ENCODE measurements at places on chromosomes 4 and X.
A peak's percentile ranks its signal among the peaks of the same experiment; 100 is the strongest.

DNA sequence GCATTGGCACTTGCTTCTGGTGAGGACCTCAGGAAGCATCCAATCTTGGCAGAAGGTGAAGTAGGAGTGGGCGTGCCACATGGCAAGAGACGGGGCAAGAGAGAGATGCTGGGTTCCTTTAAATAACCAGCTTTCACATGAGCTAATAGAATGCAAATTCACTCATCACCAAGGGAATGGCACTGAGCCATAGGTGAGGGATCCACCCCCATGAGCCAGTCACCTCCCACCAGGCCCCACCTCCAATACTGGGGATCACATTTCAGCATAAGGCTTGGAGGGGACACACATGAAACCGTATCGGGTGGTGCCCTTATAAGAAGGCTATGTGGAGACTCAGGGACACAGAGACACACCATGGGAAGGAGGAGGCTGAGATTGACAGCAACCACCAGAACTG, 140.0 kb upstream of the MSX1 start:
- DNase-seq: no peak

DNA sequence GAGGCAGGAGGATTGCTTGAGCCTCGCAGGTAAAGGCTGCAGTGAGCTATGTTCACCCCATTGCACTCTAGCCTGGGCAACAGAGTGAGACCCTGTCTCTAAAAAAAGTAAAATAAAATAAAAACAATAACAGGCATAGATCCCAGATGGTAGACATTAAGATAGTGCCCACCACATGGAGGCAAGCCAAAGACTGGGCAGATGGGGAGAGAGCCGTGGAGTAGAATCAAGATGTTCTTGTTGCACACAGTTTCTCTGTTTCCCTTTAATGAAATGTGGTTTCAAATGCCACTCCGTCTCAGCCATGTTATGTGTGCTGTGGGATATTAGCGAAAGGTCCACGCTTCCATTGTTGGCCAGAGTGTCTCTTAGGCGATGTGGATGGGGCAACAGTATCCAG, 63.8 kb upstream of the TBL1X start:
- no peak for DNase-seq

GRCh38 chrX:43861750-43862149, 20.5 kb downstream of the MAOB start:
- DNase-seq: no peak

GRCh38 chrX:1546691-1547251, 9.8 kb upstream of the P2RY8 start:
- DNase-seq: no peak

DNA sequence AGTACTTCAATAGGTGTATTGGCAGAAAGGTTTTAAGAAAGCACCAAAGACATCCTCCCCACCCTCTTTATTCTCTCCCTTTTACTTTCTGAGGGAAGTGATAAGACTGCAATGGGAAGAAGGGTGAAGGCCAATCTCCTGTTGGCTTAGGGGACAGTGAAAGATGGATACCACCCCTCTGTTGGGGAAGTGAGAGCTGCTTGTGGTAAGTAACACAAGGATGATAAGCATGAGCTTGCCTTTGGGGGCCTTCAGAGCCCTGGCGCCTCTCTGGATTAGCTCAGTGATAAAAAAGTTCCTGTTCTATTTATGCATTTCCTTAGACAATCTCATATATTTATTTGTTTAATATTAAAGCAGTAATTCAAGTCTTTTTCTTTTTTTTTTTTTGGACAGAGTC, 5.2 kb upstream of the KLF8 start:
- no peak for DNase-seq

DNA sequence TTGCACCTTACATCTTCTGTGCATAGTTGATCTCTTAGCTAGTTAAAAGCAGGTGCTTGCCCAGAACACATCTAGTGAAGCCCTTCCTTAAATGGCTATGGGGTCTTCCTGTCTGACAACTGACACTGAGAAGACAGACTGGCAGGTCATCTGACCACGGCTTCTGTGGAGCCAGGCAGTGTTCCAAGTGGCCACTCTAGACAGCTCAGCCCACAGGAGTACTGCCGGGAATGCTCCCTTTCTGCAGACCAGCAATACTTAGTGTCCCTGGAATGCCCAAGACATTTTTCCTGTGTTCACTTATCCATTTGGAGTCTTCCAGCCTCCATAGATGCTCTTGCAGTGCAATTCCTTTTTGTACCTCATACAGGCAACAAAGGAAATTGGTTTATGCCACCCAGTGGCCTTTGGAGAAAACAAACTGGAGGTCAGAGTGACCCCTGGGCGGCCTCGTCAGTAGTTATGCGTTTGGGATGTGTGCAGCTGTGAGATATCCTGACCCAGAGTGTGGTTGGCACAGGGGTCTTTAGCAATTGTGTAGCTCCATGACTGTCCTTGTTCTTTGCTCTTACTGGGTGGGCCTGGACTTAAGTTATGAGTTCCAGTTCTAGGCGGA, 335.5 kb downstream of the ARHGAP10 start:
- no peak for DNase-seq

DNA sequence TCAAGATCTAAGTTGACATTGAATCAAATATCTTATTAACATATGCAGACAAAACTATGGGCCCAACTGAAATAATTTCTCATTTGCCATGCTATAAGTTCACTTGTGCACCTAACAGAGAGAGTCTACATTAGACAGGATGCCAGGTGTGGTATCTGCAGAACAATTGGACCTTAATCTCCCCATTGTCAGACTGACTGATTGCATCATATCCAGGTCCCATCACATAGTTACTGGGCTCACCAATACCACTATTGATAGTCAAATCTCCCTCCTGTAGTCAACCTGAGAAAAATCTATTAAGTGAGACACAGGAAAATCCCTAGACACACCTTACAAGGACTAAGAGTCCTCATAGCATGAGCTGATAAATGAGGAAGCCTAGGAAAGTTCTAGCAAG, 156.0 kb upstream of the FRG1 start:
- DNase-seq: no peak

- DNase-seq: no peak
Observed at GRCh38 chr4:37902212-37902611, 11.3 kb downstream of the TBC1D1 start.

GRCh38 chr4:80007745-80008149, 65.3 kb downstream of the ANTXR2 start:
- no peak for DNase-seq

- no peak for DNase-seq
Observed at GRCh38 chr4:71375494-71375893, 36.7 kb downstream of the SLC4A4 start.

GRCh38 chrX:38474543-38474942, 86.8 kb upstream of the TSPAN7 start:
- no peak for DNase-seq

GRCh38 chrX:74104356-74105015, 199.5 kb upstream of the ZCCHC13 start:
- DNase-seq: no peak

- no peak for DNase-seq
Observed at GRCh38 chr4:180330521-180330920, 1912.7 kb upstream of the TENM3 start.

DNA sequence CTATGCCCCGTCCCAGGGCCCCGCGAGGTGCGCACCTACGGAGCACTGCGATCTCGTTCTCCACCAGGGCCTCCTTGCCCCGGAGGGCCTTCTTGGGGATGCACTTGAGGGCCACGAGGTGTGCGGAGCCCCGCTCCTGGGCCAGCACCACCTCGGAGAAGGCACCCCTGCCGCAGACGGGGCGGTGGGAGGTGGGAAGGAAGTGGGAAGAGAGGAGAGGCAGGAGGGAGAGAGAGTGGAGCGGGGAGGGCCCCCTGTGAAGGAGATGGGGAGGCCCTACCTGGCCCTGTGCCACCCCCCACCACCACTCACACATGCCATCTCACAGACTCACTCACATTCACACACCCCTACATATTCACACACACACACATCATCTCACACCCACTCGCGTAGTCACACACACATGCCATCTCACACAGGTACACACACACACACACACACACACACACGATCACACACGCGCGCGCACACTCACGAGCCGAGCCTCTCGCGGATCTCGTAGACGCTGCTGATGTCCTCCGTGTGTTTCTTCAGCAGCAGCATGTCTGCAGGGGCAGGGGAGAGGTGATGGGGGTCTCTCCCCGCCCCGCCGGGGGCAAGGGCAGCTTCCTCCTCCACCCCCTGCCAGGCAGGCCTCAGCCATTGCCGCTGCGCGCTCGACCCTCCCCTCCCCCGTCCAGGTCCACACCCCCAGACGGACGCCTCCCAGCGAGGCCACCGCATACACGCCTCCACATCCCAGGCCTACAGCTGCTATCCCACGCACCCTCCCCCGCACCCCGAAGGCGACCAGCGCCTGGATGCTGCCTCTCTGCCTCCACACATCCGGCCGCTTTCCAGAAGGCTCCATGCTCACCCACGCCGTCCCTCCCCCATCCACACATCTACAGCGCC, 834 bp downstream of the PNCK start:
- DNase-seq: no peak

DNA sequence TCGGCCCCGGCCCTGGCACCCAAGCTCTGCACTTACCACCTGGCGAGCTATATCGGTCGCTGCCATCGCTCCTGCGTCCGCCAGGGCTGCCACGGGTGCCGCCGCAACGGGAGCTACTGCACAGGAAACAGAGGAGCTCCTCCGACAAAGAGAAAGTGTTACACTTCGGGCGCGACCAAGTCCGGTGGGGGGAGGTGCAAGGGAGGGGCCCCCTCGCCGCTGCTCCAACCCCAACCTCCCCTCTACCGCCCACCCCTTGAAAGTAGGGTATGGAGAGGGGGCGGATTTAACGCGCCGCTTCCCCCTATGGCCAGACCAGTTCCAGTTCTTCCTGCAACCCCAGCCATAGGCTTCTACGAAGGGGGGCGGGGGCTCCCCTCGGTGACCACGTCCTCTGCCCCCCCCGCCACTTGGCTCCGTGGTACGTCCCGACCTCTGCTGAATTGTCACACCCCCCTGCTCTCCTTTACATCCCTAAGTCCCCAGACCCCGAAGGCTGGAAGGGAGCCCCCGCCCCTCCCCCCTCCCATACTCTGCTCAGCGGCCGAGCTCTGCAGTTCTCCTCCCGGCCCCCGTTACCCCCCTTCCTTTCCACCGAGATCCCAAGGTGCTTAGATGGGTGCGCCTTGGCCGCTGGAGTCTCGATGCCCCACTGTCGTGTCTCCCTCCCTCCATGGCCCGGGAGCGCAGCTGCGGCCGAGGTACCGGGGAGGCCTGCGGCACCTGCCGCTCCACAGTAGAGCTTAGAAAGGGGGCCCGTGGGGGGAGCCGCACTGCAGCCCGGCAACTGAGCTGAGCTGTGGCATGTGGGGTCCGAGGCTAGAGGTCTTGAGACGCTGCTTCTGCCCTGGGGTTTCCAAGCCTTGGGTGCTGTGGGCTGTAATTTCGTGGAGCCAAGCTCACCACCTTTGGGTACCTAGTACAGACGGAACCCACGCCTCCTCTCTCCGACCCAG, at the start of gene SEPTIN6:
Gene SEPTIN6, minus strand, starts transcription at position 129 of the 956 bp plus-strand sequence. Its CDS starts 63 bp downstream, at position 66.
- DNase-seq: peak; percentile 85

GRCh38 chrX:69614886-69615285, 1.0 kb upstream of the EDA start:
- no peak for DNase-seq

- no peak for DNase-seq
Observed at GRCh38 chr4:157664726-157665125, 444.2 kb downstream of the GRIA2 start.

DNA sequence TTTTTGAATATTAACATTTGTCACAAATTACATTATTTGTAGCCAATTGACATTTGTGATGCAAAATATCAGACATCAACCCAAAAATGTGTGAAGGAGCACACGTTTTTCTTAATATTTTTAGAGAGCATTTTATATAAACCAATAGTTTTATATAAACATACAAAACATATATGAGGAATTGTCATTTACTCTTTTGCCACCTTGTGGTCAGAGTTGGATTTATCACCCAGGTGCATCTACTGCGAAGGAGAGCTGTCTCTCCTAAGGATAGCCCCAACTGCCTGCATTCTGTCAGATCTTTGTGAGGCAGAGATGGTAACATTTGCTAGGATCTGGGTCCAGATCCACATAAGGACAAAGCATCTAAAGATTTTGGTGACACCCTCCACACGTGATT, 2.5 kb upstream of the USP27X start:
- peak; percentile 15 for DNase-seq

DNA sequence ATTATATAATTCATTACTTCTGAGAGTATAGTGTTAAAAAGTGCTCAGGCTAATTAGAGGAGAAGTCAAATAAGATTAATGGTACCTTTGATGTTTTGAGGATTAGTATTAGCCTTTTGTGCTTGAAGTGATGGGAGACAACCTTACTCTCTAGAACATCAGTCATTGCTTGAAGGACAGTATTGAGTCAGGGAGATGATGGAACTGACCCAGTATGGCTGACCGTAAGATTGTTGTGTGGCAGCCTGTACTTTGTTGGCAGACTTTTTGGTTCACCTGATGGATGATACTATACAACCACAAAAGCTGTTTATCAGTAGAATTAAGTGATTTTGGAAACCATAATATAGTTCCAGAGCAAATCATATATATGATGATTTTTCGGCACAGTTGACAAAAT, 9.9 kb downstream of the OGT start:
- no peak for DNase-seq

DNA sequence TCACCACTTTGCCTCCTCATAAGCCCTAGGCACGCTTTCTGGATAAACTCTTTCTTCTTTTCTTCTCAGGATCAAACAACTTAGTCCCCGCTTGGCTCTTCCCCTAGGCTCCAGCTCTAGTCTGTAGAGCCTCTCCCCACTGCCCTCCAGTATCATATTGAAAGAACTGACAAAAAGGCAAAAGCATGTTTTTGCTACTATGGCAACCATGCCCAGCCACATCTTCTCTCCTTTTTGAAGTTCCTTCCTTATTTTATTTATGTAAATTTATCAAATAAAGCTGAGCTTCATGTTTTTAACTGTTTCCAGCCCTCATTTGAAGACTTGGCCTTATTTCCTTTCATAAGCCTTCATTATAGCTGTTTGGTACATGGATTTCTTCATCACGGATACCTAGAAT, 86.0 kb upstream of the LIMCH1 start:
- DNase-seq: no peak

DNA sequence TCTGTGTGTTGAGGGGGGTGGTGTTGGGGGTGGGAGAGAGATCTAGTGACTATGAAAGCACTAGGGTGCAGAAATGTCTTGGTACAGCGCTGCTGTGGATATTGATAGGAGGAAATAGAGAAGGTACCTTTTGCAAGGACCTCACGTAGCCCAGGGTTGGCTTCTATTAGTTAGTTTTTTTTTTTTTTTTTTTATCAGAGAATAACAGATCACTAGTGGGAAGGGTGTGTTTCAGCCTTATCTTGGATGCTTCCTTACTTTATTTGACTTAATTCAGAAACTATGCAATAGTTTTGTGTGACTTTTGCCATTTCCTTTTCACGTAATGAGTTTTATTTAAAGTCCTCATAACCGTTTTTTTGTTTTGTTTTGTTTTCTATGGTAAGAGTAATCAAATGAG, 16.4 kb upstream of the PGRMC2 start:
- no peak for DNase-seq

- no peak for DNase-seq
Observed at GRCh38 chrX:77900688-77901087, 1.4 kb downstream of the COX7B start.

- DNase-seq: no peak
Observed at GRCh38 chr4:112973750-112974251, 75.7 kb upstream of the ANK2 start.

Measured in activated T-cell treated with anti-CD3 and anti-CD28 coated beads, Interleukin-2, amount 50 U/mL, for 72 hours (primary cell).